ENCODE measurements at places on chromosomes 6 and 20.

- no peak for DNase-seq
These were observed 90.4 kb downstream of the SLC2A10 start for GRCh38 chr20:46799781-46800408.

GRCh38 chr6:35823601-35824000, 18.4 kb downstream of the LHFPL5 start:
- DNase-seq = no peak

DNA sequence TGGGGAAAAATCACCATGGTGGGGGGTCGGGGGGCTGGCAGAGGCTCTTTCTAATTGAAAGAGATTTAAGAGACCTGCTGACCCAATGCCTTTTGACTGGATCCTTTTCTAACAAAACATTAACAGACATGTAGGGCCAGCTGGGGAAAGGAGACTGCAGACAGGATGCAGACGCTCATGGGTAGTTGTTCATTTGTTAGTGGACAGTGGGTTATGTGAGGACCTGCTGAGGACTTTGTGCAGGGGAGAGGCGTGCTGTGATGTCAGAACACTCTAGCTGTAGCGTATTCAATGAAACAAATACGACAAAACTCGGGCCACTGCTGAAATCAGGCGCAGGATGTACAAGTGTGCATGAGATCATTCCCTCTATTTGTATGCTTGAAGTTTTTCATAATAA, 1.2 kb downstream of the IP6K3 start:
- DNase-seq = no peak

GRCh38 chr6:137861550-137862337, 5.3 kb upstream of the TNFAIP3 start:
- DNase-seq = no peak

GRCh38 chr6:109498052-109498451, 15.0 kb upstream of the ZBTB24 start:
- no peak for DNase-seq

GRCh38 chr6:143692696-143693095, 14.9 kb downstream of the PHACTR2 start:
- DNase-seq = no peak

DNA sequence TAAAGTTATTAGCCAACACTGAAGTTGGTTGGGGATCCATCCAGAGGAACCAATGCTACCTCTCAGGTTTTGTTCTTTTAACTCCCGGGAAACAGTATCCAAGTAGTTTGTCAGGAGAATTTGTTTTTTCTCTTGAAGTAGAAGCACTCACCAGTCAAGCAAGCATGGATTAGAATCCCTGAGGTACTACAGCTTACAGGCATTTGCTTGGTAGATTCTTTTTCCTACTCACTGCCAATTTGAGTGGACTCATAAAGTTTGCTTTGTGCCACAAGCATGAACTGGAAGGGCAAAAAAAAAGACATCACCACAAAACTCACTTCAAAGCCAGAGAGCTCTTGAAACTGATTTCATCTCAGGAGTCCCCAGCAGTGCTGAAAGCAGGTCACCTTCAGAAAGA, 167.4 kb downstream of the MBOAT1 start:
- DNase-seq = no peak

DNA sequence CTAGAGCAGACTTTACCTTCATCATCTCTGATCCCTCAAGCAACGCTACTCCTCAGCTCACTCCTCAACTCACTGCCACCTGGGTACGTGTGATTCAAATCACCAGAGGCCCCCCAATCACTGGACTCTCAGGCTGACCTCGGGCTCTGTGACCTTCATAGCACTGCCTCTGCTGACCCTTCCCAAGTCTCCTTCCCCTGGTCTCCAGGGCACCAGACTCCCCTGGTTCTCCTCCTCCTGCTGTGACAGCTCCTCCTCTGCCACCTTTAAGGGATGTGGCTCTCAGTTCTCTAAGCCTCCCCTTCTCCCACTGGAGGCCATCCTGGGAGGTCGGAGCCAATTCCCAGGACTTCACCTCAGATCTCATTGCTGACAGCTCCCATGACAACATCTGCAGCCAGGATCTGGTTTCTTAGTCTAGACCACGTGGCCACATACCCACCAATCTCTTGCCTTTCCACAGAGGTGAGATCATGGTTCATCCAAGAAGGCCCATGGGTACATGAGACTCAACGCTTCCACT, 90.4 kb downstream of the NFATC2 start:
- no peak for DNase-seq

DNA sequence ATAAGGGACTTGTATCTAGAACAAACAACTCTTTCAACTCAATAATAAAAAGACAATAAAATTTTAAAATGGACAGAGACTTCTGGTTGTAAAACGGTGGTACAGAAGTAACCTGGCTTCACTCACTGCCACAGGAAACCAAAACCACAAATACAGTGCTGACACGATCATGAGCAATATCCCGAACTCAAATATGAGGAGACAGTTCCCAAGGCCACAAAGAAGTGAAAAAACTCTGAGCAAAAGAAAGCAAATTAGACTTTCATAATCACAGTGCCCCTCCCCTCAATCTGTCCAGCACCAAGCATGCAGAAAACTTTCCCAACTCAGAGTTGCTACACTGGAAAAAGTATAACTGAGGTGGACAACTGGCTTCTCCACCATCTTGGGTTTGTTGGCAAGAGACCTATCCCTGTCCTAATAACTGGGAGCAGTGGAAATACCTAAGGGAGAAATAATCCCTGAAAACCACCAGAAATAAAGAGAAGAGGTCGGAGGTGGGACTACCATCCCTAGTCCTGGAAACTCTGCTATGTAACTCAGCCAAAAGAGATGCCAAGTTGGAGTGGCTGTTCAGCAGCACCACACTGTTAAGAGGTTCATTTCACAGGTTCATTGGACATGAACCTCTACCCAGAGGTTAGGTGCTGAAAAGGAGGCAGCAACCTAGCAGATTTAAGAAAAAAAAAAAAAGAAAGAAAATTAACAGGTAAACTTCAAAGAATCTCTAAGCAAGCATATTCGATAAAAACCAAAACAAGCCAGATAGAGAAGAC, 55.5 kb downstream of the REV3L start:
- DNase-seq = no peak

DNA sequence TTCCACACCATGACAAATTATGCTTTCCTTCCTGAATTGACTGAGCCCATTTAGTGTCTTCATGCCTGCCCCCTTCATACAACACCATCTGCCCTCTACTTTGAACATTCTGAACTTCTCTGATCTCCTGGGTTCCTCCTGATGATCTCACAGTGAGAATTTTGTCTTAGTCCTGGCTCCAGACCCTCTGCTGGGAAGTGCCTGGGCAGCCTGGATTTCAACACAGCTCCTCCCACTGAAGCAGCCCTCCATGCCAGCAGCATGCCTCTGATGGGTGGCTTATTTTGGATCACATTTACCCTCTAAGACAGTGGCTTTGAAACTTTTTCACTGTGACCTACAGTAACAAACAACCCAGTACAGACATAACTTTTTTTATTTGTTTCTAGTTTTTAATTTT, 41.5 kb downstream of the DSE start:
- DNase-seq = no peak

- DNase-seq = no peak
These were observed 91.5 kb downstream of the HTR1B start for GRCh38 chr6:77371748-77372147.

Data from NCI-H1048 (cell line).